ENCODE measurements at places on chromosomes 2 and 18.

GRCh38 chr2:234823877-234824376 is 127.9 kb upstream of the SH3BP4 start:
- no peak for DNase-seq

GRCh38 chr18:51235009-51235789 is 37.7 kb upstream of the MEX3C start:
- DNase-seq = no peak

DNA sequence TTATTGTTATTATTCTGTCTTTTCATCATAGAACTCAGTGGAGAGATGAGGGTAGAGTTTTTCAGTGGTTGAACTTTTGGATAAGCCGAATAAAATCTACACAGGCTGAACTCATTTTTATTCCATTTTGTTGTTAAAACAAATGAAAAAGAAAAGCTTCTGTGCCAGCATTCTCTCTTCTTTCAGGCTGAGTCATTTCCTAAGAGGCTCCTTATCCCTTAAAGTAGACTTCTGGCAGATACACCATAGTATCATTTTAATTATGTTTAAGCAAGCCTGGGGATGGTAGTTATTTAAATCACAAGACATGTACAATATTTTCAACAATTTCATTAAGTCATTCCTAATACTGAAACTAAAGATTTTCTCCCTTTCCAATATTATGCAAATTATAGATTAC is 1364.0 kb upstream of the NRXN1 start:
- no peak for DNase-seq

- DNase-seq = peak; percentile 64
These were observed 80.7 kb upstream of the MEX3C start for GRCh38 chr18:51278045-51278649.

DNA sequence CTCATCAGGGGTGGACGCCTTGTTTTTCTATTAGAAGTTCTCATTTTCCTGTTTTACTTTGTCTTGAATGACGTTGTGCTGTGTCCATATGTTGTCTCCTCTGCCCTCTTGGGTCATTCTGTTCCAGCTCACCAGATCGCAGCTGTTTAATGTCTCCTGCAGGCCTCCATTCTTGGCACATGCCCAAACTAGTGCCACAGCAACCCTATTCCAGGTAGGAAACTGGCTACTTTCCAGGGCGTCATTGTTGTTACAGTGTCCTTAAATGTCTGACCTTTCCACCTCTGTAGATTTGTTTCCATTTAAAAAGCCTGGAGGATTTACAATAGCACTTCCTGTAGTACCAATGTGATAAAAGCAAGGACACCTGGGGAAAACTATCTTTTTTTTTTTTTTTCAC is 500.7 kb downstream of the METTL4 start:
- DNase-seq = no peak

GRCh38 chr2:16537347-16537746 is 128.3 kb downstream of the CYRIA start:
- DNase-seq = no peak

- DNase-seq = peak; percentile 86
These were observed 28.0 kb downstream of the PNO1 start for GRCh38 chr2:68185541-68186164.

- no peak for DNase-seq
These were observed 271.9 kb upstream of the CXCR4 start for GRCh38 chr2:136389809-136390208.

GRCh38 chr2:174931724-174932123 is 73.5 kb downstream of the CHN1 start:
- no peak for DNase-seq

All from activated effector memory CD4-positive, alpha-beta T cell treated with anti-CD3 and anti-CD28 coated beads, Interleukin-2, amount 50 U/mL, for 16 hours (primary cell).